ENCODE measurements at places on chromosomes 12 and 14.
A peak's percentile ranks its signal among the peaks of the same experiment; 100 is the strongest.

GRCh38 chr14:103909531-103910261, 18.6 kb upstream of the TDRD9 start:
- DNase-seq: no peak

DNA sequence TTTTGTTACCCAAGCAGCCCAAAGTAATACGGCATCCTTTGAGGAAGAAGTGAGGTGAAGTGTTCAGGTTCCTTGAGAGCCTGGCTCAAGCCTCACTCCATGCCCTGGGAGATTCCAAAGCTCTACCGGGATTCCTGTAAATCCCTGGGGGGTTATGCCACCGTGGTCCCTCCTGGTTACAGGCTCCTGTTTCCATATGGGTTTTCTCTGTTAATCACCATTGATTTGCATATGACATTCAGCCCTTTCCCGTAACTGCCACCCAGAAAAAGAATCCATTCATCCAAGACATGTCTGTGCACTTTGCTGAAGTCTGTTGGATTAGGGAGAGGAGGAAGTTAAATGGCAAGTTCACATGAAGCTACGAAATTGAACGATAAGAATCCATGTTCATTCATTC, 27.9 kb upstream of the CCDC60 start:
- DNase-seq: no peak

DNA sequence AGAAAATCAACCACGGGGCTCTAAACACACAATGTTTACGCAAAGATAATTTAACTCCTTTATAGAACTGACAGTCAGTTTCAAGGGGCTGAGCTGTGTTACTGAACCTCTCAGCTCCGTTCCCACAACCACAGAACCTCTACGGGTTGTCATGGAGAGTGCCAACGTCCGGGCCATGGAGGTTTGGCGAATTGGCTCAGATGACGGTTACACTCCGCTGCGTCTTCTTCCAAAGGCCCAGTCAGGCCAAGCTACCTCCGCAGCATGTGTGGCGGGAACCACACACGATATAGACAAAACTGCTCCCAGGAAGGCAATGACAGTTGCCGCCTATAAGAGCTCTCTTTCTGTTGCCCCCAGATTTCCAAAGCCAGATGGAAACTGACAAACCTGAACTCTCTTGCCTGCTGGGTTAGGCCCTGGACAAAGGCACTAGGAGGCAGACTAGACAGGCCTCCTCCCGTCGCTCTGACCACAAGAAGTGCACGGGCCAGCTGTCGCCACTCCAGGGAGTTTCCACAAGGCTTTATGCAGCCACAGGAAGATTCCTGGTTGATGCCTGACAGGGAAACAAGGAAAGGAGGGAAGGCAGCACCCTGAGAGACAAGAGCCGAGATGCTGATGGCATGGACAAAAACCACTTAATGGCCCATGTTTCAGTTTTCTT, 30.3 kb downstream of the CCDC88C start:
- DNase-seq: no peak

- no peak for DNase-seq
Observed at GRCh38 chr12:95184121-95184520, 33.1 kb downstream of the FGD6 start.

DNA sequence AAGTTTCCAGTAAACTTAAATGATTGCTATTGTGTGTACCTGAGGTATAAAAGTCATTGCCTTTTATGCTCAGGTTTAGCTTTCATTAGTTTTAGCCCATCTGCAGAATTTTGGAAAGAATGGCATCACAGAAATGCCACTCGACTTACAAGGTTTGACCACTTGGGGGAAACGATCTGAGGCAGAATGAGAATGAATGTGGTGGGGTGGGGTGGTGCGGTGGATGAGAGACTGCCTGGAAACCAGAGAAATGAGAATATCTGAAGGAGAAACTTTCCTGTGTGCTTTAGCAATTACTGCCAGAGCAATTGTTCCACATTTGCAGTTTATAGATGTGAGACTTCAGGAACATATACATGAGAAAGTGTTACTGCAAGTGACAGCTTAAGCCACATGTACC, 225.4 kb upstream of the PDE3A start:
- DNase-seq: no peak

DNA sequence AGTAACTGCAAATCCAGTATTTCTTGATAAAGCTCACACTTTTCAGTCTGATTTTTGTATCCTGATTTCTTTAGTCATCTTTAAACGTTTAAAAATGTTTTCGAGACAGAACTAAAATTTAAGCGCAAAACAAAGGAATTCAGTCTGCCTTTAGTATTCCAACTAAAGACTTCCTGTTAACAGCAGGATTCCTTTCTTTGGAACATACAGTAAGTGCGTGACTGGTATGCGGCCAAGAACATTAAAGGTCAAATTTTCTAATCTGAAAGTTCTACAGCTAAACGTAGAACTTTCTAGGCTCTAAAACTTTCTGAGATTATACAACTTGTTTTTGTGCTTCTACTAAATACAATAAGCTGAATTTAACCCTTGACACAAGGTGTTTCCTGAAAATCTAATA, 9.9 kb downstream of the SAV1 start:
- no peak for DNase-seq

DNA sequence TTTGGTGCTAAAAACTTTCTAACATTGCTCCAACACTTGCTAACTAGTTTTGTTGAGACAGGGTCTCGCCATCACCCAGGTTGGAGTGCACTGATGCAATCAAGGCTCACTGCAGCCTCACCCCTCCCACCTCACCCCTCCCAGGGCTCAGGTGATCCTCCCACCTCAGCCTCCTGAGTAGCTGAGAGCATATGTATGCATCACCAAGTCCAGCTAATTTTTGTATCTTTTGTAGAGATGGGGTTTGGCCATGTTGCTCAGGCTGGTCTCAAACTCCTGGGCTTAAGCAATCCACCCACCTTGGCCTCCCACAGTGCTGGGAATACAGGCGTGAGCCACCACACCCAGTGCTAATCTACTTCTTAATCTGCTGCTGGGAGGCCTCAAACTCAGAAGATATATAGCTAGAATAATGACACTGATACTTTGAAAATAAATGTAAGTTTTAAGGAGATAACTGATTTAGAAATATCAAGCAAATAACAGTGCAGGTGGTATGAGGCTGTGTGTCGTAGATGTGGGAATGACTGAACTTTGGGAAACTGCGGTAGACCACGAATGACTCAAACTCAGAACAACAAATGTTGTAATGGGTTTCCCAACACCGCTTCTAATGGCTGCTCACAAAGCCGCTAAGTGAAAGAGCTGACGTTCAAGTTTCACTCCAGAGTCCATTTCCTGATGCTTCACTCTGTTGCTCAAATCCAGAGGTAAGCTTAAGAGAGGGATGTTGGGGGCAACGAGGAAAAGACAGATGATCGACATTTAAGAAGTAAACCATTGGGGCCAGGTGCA, 10.0 kb downstream of the TMCC3 start:
- no peak for DNase-seq

DNA sequence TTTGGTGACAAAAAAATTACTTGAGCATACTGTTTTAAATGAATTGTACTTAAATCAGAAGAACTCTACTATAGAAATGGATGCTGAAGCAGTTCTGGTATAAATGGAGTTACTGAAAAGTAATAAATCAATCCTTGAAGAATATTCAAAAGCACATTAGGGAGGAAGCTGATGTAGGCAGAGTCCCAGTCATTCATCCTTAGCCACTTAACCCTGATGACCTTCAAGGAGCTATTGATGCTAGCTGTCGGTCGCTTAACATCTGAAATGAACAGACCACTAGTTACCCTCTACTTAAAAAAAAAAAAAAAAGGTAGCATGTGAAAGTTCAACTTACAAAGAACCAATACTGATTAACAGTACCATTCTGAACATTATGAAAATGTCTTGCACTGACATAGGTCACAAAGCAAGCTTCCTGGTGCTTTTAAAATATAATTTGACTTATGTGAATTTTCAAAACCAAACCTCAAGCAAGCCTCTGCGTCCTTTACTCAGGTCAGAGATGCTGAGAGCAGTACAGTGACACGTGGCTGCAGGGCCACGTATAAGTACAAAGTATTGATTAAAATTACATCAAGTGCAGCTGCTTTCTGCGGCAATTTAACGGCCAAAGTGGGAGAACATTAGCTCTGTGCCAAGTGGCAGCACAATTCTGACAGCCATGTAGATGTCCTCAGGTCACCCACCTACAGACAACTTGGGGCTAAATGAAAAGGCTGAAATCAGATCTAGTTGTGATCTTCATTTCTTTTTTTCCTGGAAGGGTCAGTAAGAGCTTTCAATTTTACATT, 18.1 kb downstream of the PPM1H start:
- no peak for DNase-seq

- DNase-seq: no peak
Observed at GRCh38 chr12:48789858-48790326, 1.0 kb upstream of the ADCY6 start.

- no peak for DNase-seq
Observed at GRCh38 chr14:41739203-41739602, 132.5 kb downstream of the LRFN5 start.

DNA sequence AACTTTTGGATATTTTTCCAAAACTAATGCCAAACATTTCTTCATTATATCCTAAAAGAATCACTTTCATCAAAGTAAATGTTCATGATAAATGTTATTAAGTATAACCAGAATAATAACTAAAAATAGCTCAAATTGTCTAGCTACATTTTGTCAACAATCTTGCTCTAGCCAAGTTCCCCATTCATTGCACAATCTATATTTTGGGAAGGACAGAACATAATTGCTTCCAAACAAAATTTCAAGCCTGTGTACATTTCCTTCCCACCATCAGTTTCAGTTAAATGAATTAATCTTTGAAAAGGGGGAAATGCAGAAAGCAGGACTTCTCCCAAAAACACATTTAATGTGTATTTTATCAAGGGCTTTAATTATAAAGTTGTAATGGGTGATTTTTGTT, 98.0 kb upstream of the PLEKHG7 start:
- no peak for DNase-seq

GRCh38 chr12:66688846-66689439, 10.1 kb upstream of the GRIP1 start:
- peak; percentile 22 for DNase-seq

- no peak for DNase-seq
Observed at GRCh38 chr14:66069830-66070541, 416.2 kb upstream of the CCDC196 start.

DNA sequence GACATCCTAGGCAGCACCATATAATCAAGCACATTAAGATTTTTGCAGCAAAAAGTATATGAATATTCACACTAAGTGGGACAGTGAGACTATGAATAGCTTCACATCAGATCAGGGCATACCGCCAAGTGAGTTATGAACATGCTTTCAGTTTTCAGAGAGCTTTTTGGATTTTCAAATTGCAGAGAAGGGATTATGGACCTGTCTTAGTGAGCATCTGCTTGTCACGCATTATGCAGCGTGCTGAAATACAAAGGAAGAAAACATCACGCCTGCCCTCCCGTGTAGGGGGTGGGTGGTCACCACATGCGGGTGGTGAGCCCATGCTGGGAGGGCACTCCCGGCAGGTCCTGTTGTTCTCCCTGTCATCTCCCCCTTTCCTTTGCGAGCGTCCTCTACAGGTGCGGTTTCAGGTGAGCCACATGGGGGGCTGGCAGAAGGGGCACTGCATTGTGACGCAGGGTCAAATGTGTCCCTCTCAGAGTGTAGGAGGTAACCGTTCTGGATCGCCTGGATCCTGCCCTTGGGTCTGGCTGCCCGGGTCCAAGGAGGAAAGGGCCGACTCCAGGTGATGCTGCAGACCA, 42.6 kb downstream of the TRAF3 start:
- DNase-seq: no peak

- DNase-seq: no peak
Observed at GRCh38 chr12:123200414-123200813, 32.5 kb downstream of the MPHOSPH9 start.

GRCh38 chr12:252636-253035, 10.0 kb downstream of the SLC6A13 start:
- no peak for DNase-seq

DNA sequence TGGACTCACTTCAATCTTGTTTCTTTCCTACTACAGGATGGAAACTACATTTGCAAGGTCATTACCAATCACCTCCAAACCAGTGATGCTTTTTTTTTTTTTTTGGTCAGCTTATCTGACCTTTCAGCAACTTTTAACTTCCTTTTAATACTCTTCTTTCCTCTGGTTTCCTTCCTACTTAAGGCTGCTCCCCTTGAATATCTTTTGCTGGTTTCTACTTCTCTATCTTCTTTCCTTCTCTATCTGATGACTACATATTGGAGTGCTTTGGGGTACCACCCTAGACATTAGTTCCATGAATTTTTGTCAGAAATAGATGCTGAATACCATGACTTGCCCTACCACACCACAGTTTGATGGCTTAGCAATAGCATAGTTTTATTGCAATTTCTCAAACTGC, 197.7 kb upstream of the DDHD1 start:
- no peak for DNase-seq

DNA sequence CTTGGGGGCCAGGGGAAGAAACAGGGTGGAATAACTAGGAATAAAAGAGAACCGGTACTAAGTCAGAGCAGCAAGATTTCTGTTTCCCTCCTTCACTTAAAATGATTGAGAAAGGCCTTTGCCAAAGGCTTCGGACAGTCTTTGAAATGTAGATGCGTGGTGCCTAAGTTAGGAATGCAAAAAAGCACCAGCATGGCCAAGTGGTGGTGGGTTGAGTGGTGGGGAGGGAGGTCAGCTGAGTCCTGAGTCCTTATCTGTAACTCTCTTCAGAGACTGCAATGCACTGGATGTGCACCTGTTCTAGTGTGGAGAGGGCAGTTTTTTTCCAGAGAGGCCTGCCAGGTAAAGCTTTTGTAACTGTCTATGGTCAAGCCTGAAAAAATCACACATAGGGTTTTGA, 919.9 kb downstream of the FSCB start:
- no peak for DNase-seq

GRCh38 chr12:121184425-121184824, 25.5 kb upstream of the P2RX4 start:
- DNase-seq: no peak

DNA sequence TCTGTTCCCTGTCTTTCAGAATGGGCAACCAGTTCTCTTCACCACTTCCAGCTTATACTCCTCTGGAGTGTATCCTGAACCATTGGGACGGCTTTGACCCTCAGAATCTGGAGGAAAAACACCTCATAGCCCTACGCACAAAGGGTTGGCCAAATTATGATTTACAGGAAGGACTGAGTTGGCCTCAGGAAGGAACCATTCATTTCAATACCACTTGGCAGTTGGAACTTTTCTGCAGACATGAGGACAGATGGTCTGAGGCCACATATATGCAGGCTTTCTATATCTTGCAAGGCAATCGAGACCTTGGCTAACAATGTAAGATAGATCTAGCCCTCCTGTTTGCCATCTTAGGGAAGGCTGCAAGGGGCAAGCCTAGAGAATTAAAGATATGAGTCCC, 24.0 kb downstream of the CLECL1 start:
- no peak for DNase-seq

- DNase-seq: no peak
Observed at GRCh38 chr12:69099201-69099837, 140.1 kb upstream of the CPSF6 start.

GRCh38 chr14:36513451-36514277, 6.4 kb downstream of the NKX2-1 start:
- DNase-seq: no peak
